Progenitor cell of endocrine pancreas (in vitro differentiated cells): ENCODE measurements at places on chromosomes 4 and X. TPM values are rescaled to one million over a fixed set of nuclear protein-coding genes. Genes with fewer than 3 reads are reported as not detected.

Gene TMEM185A
- 43.7 and 53.1 TPM in 2 replicates for total RNA-seq

DNA sequence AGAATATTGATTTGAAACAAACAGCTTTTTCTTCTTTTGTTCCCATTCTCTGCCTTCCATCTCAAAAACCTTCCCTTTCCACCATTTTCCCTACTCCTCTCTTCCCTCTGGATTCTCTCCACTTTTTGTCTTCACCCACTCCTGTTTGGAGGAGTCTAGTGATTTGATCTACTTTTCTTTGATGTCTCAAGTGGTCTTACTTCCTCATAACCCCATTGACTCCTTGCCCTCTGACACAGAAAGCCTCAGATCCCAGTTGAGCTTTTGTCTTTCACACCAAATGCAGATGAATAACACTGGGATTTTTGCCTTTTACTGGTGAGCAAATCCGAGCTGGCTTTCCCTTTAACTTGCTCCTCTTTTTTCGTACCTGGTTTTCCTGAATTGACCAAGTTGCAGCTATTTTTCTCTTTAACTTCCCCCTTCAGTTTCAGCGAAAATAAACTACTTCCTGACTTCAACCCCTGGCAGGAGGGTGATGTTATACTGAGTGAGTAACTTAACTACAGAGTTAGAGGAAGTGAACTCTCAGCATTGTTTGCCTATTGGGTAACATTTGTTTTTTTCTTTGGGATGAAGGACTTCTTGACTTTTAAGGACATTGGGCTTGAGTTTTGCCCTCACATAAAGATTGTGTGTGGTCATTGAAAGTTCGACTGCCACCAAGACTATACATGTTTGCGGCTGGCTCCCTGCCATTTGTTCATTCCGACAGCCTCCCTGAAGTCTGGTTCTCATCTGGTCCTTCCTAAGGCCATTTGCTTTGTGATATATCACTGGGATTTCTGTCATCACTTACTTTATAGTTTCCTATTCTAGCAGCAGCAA lies 392.8 kb upstream of the NR3C2 start:
- H3K4me1 ChIP-seq = no peaks in the 10 kb centered on the region
- H3K36me3 ChIP-seq = no peaks in the 10 kb centered on the region
- no peak for DNase-seq
- no peak overlapping the region for H3K4me3 ChIP-seq
- H3K27me3 ChIP-seq = no peaks in the 10 kb centered on the region
- no peak overlapping the region for H3K27ac ChIP-seq

DNA sequence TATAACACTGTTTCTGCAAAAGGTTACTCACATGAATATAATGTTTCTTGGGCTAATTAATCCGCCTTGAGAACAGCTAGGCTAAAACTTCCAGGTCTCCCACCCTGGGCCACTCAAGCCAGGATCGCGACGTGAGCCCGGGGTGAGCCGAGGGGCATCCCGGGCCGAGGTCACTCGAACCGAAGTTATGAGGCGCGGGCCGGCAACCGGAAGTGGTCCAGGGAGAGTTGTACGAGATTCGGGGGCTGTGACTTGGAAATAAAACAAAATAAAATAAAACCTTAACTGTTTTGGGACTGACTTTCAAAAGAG lies 317 bp downstream of the CMC4 start:
- peak overlapping the region; percentile 79 for H3K4me3 ChIP-seq
- H3K27me3 ChIP-seq = no peaks in the 10 kb centered on the region
- peaks cover 12% of the 10 kb centered on the region for H3K4me1 ChIP-seq
- no peak for DNase-seq
- peak overlapping the region; percentile 92 for H3K27ac ChIP-seq

Gene PROM1
- 105 and 121 TPM in 2 replicates for total RNA-seq

Gene NKX3-2
- total RNA-seq = 1.7 and 2.1 TPM in 2 replicates

Gene TBC1D8B
- 6.6 and 6.8 TPM in 2 replicates for total RNA-seq

GRCh38 chr4:10655968-10656367 lies 28.6 kb downstream of the CLNK start:
- no peak for DNase-seq
- no peak overlapping the region for H3K27ac ChIP-seq
- no peaks in the 10 kb centered on the region for H3K27me3 ChIP-seq
- H3K36me3 ChIP-seq = no peaks in the 10 kb centered on the region
- no peak overlapping the region for H3K4me3 ChIP-seq

Gene TMEM255A
- total RNA-seq = 0.46 and 0.51 TPM in 2 replicates

DNA sequence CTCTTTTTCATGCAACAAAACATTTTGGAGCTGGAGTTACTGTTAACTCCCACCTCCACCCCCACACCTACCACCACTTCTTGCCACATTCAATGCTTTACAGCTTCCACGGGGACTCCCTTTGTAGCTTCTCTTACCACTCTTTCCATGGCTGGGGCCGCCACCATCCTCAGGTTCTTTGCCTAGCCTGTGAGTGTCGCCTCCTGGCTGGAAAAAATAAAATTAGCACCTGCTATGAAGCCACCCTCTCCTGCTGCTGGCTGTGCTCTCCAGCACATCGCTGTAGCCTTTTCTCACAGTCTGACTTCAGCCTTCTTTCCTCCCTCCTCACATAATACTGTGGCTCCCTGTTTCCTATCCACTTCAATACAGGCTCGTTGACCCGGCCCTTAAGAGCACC lies 114.4 kb downstream of the FRAS1 start:
- H3K4me3 ChIP-seq = no peak overlapping the region
- H3K4me1 ChIP-seq = peaks cover 22% of the 10 kb centered on the region
- no peak for DNase-seq
- H3K36me3 ChIP-seq = no peaks in the 10 kb centered on the region
- peak overlapping the region; percentile 77 for H3K27ac ChIP-seq

Gene CLNK
- total RNA-seq = not detected in 2 replicates

GRCh38 chr4:48149827-48150370 lies 15.8 kb upstream of the TXK start:
- no peaks in the 10 kb centered on the region for H3K4me1 ChIP-seq
- H3K36me3 ChIP-seq = peaks cover 15% of the 10 kb centered on the region
- no peak for DNase-seq
- H3K27ac ChIP-seq = no peak overlapping the region

Gene DCAF8L2
- total RNA-seq = 0.29 TPM in 1 of 2 replicates, not detected in the other

Gene COL4A6
- 66.6 and 79.4 TPM in 2 replicates for total RNA-seq

Gene UGT2B11
- 0.93 and 1.2 TPM in 2 replicates for total RNA-seq

Gene ANK2
- total RNA-seq = 9.1 and 11.1 TPM in 2 replicates

DNA sequence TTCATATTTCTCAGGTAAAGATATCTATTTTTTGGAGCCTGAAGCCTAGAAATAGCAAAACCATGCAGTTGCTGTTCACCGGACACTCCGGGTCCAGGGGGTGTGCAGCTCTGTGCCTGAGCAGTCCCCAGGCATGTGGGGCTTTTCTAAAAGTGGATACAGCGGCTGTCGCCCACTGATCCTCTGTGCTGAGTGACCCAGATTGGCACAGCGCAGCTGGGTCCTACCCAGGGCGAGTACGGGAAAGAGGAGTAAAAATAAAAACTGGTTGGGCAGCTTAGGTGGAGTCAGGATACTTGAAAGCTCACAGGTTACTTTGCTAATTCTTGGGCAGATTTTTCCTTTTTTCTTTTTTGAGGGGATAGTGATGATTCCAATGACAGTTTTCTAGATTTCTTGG lies 118.8 kb downstream of the UCHL1 start:
- no peak overlapping the region for H3K4me3 ChIP-seq
- H3K27me3 ChIP-seq = peaks cover 4% of the 10 kb centered on the region
- DNase-seq = no peak
- H3K4me1 ChIP-seq = peaks cover 4% of the 10 kb centered on the region
- no peak overlapping the region for H3K27ac ChIP-seq

Gene FBXW7
- 49.3 and 52.1 TPM in 2 replicates for total RNA-seq

DNA sequence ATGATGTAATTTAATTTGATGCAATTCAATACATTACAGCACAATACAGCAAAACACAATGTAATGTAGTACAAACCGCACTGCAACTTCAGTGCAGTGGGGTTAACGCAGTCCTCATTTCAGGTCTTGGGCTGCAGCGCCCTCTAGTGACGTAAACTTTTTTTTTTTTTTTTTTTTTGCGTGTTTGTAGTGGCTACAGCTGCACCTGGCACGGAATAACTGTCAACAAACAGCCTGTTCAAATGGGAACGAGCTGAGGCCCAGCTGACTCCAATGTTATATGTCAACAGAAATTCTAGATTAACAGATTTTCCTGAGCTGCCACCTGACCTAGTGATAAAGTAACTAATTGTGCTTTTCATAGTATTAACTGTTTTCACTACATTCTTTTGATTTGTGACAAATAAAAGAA lies 33.5 kb upstream of the RASSF6 start:
- no peaks in the 10 kb centered on the region for H3K36me3 ChIP-seq
- no peak overlapping the region for H3K27ac ChIP-seq
- no peak overlapping the region for H3K4me3 ChIP-seq
- no peaks in the 10 kb centered on the region for H3K27me3 ChIP-seq
- H3K4me1 ChIP-seq = peaks cover 8% of the 10 kb centered on the region
- DNase-seq = no peak

GRCh38 chr4:5341526-5341925 lies 290.2 kb downstream of the STK32B start:
- H3K27ac ChIP-seq = no peak overlapping the region
- no peak for DNase-seq
- H3K36me3 ChIP-seq = no peaks in the 10 kb centered on the region
- H3K27me3 ChIP-seq = peaks cover 3% of the 10 kb centered on the region
- H3K4me1 ChIP-seq = no peaks in the 10 kb centered on the region

Gene USP17L19
- total RNA-seq = not detected in 2 replicates

DNA sequence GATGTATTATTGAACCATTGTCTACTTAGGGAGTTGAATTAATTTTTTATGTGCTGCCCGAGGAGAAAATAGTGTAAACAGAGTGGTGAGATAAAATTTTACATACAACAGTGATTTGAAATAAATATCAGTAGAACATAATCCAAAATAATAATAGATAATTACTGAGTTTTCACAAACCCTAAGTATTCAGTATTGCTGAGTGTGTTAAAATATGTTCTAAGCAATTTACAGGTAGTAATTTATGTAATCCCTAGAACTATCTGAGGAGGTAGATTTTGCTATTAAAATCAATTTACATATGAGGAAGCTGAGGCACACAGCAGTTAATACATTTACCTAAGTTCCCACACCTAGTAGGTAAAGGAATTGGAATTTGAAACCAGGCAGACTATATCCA lies 134.7 kb upstream of the FAT1 start:
- H3K27me3 ChIP-seq = no peaks in the 10 kb centered on the region
- H3K27ac ChIP-seq = no peak overlapping the region
- H3K36me3 ChIP-seq = no peaks in the 10 kb centered on the region
- DNase-seq = no peak
- H3K4me1 ChIP-seq = no peaks in the 10 kb centered on the region

Gene DRD5
- 0.13 TPM in 1 of 2 replicates, not detected in the other for total RNA-seq

DNA sequence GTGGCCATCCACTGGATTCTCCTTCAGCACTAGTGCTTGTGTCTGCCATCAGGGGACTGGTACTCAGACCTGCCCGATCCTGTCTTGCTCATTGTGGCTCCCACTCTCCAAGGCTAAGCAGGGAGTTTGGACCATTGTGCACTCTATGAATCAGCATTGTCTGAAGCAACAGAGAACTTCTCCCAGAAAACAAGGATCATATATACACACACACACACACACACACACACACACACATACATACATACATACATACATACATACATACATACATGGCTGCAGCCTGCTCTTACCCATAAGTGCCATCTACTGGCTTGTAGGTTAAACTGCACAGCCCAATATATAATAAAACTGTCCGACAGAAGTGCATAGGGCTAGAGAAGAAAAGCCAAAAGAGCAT lies 345.3 kb upstream of the LCORL start:
- no peak for DNase-seq
- no peaks in the 10 kb centered on the region for H3K36me3 ChIP-seq
- no peak overlapping the region for H3K27ac ChIP-seq
- peaks cover 5% of the 10 kb centered on the region for H3K4me1 ChIP-seq
- H3K4me3 ChIP-seq = no peak overlapping the region
- no peaks in the 10 kb centered on the region for H3K27me3 ChIP-seq

DNA sequence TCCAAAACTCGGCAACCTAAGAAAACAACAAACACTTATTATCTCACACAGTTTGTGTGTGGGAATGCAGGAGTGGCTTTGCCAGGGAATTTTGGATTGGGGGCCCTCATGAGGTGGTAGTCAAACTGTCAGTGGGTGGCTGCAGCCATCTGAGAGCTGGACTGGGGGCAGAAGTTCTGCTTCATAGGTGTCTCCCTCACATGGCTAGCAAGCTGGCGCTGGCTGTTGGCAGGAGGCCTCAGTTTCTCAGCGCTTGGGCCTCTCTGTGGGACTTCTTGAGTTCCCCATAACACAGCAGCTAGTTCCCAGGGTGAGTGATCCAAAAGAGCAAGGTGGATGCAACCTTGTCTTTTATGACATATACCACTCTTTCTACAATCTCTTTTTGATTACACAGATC lies 26.0 kb upstream of the RASL11B start:
- no peak for DNase-seq
- no peaks in the 10 kb centered on the region for H3K36me3 ChIP-seq
- H3K27me3 ChIP-seq = peaks cover 5% of the 10 kb centered on the region
- peaks cover 17% of the 10 kb centered on the region for H3K4me1 ChIP-seq

Gene PNMA5
- total RNA-seq = not detected in 2 replicates

- H3K36me3 ChIP-seq = peaks cover 9% of the 10 kb centered on the region
- H3K27ac ChIP-seq = no peak overlapping the region
- peaks cover 22% of the 10 kb centered on the region for H3K4me1 ChIP-seq
- no peak for DNase-seq
These were observed 63.3 kb downstream of the AFAP1 start for GRCh38 chr4:7876201-7876875.

GRCh38 chr4:177441061-177441802 lies 1.0 kb downstream of the AGA start:
- peak overlapping the region; percentile 80 for H3K4me3 ChIP-seq
- no peaks in the 10 kb centered on the region for H3K27me3 ChIP-seq
- peaks cover 18% of the 10 kb centered on the region for H3K4me1 ChIP-seq
- H3K36me3 ChIP-seq = peaks cover 6% of the 10 kb centered on the region
- peak overlapping the region; percentile 97 for H3K27ac ChIP-seq

Gene PAGE4
- not detected in 2 replicates for total RNA-seq

DNA sequence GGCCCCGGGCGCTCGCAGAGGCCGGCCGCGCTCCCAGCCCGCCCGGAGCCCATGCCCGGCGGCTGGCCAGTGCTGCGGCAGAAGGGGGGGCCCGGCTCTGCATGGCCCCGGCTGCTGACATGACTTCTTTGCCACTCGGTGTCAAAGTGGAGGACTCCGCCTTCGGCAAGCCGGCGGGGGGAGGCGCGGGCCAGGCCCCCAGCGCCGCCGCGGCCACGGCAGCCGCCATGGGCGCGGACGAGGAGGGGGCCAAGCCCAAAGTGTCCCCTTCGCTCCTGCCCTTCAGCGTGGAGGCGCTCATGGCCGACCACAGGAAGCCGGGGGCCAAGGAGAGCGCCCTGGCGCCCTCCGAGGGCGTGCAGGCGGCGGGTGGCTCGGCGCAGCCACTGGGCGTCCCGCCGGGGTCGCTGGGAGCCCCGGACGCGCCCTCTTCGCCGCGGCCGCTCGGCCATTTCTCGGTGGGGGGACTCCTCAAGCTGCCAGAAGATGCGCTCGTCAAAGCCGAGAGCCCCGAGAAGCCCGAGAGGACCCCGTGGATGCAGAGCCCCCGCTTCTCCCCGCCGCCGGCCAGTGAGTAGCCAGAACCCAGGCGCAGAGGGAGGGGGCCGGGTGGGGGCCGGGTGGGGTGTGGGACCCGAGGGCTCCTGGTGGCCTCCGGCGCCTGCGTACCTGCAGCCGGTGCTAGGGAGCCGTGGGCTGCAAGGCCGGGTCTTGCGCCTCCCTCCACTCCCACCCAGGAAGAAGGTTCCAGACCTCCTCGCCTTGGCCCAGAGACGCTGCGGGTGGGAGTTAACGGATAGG lies 534 bp downstream of the MSX1 start:
- DNase-seq = no peak
- no peak overlapping the region for H3K27ac ChIP-seq
- H3K4me3 ChIP-seq = peak overlapping the region; percentile 70

Gene PNMA6A
- 6.9 and 7.0 TPM in 2 replicates for total RNA-seq

Gene VEGFC
- 0.38 and 0.67 TPM in 2 replicates for total RNA-seq
